LHCN-M2 (cell line): ENCODE measurements at places on chromosomes 4 and X. TPM values are rescaled to one million over a fixed set of nuclear protein-coding genes. Genes with fewer than 3 reads are reported as not detected.

- DNase-seq, result peak; percentile 55
Observed at GRCh38 chr4:84965553-84966381, 723 bp downstream of the WDFY3 start.

DNA sequence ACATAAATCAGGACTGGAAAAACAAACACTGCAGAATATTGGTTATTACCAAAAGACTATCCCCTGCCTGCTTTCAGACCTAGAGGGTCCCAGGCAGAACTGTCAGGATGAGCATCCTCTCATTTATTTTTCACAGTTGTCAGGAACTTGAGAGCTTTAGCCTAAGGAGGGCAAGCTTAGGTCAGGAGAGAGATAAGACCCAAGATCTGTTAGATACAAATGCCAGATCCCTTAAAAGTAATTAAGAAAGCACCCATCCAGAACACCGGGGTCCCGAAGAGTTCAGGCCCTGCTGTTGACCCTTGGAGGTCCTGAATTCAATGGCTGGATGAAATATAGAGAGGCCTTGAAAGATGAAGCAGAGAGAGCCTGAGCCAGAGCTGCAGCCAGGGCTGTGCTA, 5.9 kb upstream of the MAGEB3 start:
- DNase-seq, result no peak

The NAP1L3 gene
- total RNA-seq, result 0.83 and 0.86 TPM in 2 replicates

The CCSER1 gene
- total RNA-seq, result not detected in 2 replicates

DNA sequence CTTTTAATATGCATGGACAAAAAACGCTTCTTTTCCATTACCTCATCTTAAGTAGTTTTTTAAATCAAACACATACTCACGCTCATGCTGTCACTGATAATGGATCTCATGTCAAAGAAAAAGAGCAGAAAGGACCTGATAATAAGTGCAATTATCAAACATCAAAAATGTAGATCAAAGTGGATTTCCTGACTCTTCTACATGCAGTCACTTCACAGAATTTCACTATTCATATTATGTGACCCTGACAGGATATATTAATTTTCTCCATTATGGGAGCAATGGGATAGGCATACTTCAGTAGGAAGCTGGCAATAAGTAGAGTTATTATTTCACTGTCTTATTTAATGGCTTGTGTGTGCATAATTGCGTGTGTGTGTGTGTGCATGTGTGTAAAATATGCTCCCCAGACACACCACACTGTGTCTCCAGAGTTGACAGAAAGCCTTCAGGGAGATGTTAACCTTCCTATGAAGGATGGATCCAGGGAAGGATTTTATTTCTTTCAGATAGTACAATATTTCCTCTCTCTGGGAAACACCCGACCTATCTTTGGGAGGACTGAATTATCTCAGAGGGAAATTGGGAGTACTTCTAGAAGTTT, 445.2 kb downstream of the SH2D1A start:
- DNase-seq, result no peak
